Omental fat pad (tissue), 4 donors: ENCODE measurements at places on chromosomes 4 and X.

DNA sequence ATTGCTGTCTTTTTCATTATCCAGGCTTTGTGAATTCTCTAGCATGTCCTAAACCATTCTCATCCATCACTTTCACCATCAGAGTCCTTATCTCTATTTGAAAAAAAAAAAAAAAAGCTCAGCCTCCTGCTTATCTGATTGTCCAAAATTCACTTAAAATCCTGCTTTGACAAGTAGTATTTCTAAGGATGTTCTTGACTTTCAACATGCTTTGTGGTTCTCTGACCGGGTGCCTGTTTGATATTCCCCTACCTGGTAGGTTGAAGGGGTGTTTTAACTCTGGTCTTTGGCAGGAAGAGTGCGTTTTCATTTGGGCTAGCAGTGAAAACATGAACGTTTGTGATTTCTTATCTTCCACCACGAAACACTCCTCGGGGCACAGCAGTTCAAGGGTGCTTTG lies 17.3 kb upstream of the BBS12 start:
- no peak for DNase-seq

- no peak for DNase-seq
These were observed 57.8 kb upstream of the ADGRA3 start for GRCh38 chr4:22573641-22574040.

DNA sequence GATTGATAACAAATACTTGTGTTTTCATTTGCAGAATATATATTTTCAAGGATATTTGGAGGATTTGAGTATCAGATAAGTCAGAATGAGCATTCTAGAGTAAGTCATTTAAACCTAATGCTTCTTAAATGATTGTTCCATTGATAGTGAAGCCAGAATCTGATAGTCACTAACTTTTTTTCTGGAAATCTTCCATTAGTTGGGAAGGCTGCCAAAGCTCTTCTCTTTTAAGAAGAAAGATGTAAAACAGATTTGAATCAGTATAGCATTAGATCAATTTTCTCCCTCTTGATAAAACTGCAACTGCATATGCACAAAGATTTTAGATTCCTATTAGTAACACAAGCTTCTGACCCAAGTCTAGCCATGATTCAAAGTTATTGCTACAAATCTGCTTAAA lies 256.7 kb downstream of the SPOCK3 start:
- no peak for DNase-seq

GRCh38 chrX:42456176-42456700 lies 321.7 kb downstream of the PPP1R2C start:
- DNase-seq, result no peak

DNA sequence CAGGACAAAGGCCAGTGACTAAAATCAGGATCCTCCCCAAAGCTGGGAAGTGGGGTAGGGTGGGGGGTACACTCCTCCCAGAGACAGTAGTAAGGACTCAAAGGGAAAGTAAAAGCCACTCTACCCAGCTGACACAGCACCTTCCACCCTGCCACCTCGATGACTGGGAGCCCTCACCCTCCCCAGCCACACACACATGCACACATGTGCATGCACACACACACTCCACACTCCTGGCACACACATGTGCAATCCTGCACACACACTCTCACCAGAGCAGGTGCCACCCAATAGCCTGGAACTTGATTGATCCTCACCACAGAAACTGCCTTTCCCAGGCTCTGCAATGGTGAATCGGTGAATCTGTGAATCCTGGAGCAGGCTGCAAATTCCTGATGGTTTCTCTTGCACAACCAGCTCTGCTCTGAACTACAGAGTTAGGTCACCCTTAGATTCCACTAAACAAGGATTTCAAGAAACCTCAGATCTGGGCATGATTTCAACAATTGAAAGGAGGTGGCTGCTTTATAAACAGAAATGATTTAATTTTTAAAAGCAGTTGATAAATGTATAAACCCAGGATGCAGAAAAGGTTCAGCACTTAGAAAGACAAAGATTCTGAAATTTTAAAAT lies 21.5 kb downstream of the AMOT start:
- no peak for DNase-seq
